CD4-positive, alpha-beta T cell treated with Interleukin-21 for 1 hour (primary cell): ENCODE measurements at places on chromosomes 12 and 14.

DNA sequence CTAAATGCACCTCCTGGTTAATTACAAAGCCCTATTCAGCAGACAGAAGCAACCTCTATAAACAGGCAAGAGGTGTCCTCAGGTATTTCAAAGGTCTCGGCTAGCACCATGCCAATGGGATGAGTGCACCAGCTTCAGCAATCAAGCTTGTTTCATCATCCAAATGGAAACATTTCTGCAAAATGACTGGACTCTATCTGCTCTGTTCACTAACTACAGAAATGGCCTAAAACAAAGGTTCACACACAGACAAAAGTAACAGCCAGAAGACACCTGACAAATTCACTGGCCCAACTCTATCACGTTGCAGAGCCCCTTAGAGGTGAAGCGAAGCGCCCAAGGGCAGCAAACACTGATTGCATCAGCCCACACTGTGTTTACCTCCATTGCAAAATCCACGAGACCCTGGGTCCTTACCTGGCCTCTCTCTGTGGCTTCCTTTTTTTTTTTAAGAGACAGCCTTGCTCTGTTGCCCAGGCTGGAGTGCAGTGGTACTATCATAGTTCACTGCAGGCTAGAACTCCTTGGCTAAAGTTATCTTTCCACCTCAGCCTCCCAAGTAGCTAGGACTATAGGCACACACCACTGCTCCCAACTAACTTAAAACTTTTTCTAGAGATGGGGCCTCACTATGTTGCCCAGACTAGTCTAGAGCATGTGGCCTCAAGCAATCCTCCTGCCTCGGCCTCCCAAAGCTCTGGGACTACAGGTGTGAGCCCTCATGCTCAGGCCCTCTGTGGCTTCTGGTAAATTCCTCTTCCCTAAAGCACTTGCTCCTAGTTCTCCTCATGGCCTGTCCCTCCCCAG lies 8.5 kb upstream of the SYNE3 start:
- no peak for DNase-seq

- no peak for DNase-seq
Observed at GRCh38 chr14:87676814-87677437, 316.1 kb downstream of the GALC start.

- DNase-seq: no peak
Observed at GRCh38 chr12:587132-588023, 75.9 kb downstream of the NINJ2 start.

DNA sequence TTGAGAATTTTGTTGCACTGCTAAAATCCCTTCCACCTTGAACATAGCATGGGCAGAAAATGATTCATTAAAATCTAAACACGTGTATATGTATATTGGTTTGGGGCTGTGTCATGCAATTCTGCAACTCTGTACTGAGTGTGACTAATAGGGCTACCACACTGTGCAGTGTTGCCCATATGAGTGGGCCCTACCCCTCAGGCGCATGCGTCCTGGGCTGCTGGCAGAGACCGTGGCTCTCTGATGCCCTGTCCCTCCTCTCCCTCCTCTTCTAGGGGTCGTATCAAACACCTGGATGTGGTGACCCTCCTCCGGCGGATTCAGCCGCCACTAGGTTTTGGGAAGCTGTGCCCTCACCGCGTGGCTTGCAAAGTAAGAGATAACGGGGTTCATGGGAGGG lies 128.4 kb upstream of the FKBP4 start:
- DNase-seq: no peak

DNA sequence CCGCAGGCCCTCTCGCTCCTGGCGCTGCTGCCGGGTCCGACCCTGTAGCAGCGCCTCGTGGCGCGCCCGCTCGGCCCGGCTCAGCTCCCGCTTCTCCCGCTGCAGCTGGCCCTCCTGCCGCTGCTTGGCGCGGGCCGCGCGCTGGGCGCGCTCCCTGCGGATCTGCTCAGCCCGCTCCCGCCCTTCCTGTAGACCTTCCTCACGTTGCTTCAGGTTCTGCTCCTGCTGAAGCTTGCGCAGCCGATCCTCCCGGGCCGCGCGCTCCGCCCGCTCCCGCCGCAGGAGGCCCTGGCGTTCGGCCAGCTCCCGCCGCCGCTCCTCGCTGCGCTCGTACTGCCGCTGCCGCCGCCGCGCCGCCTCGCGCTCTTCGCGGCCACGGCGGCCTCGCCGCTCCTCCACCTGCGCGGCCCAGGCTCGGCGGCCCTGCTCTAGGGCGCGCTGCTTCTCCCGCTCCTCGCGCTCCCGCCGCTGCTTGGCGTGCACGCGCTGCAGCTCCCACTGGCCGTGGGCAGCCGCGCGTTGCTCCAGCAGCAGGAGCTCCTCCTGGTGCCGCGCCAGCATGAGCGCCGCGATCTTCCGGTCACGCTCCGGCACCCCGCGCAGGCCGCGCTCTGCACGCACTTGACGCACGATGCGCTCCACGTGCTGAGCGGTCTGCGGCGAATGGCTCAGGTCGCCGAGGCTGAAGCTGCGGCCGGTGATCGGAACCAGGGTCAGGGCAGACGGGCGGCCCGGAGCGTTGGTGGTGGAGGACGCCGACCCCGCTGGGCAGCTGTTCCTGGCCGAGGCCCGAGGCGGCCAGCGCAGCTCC lies 2.4 kb downstream of the CCDC177 start:
- DNase-seq: no peak

GRCh38 chr14:54374117-54374884 lies 22.5 kb upstream of the CDKN3 start:
- DNase-seq: no peak

GRCh38 chr12:127172861-127173260 lies 1094.1 kb upstream of the TMEM132C start:
- no peak for DNase-seq

DNA sequence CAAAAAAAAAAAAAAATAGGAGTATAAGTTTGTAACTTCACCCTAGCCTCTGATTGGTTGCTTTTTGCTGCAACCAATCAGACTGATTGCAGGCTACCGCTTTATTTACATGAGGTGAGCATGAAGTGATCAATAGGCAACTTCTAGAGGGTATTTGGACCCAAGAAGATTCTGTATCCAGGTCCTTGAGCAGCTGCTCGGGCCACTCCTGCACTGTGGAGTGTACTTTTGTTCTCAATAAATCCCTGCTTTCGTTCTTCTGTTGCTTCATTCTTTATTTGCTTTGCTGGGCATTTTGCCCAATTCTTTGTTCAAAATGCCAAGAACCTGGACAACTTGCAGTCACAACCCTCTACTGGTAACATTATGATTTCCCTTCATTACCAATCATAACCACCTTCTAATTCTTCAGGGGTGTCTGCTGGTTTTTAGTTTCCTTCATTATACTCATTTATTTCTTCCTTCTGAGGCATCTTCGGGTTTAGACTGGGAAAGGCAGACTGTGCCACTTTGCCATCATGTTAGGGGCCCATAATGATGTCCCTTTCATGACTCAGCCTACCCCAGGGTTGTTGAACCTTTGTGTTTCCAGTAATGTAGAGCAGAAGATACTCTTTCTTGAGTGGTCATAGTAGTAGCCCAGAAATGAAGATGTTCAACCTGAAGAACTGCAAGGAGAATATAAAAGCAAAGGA lies 43.4 kb upstream of the LIMA1 start:
- no peak for DNase-seq

DNA sequence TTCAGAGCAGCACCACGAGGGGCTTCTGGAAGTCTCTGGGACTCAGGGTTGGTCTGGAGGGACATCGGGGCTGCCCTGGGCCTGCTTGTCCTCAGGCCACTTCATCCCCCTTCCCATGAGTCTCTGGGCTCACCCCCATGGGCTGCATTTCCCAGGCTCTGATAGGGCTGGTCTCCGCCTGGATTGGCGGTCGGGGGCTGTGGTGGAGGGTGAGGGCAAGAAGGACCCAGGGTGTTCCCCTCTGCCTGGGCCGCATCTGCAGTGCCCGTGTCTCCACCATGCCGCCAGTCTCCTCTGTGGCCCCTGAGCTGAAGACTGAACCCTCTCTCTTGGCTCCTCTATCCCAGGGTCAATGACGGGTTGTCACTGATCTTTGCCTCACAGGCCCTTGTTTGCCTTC lies 242.1 kb downstream of the ADGRD1 start:
- DNase-seq: no peak

GRCh38 chr14:48452437-48452995 lies 777.1 kb upstream of the MDGA2 start:
- DNase-seq: no peak

DNA sequence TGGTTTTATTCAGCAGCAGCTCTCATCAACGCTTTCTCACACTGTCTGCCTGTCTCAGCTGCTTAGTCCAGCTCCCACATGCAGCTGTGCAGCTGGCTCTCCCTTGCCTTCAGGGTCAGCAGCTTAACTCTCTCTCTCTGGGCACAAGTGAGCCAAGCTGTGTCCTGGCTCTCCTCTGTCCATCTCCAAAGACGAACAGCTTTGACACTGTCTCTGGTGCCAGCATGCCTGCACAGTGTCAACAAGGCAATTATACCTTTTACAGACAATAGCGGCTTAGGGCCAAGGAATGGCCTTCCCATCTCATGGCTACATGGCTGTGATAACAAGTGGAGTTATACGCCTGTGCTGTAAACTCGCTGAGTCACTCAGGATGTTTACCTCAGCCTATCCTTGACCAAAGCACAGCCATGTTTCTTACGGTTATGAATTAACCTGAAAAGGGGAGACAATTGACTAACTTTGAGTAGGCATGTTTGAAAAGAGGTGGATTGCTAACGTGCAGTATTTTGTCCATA lies 38.4 kb upstream of the MANSC4 start:
- DNase-seq: no peak

DNA sequence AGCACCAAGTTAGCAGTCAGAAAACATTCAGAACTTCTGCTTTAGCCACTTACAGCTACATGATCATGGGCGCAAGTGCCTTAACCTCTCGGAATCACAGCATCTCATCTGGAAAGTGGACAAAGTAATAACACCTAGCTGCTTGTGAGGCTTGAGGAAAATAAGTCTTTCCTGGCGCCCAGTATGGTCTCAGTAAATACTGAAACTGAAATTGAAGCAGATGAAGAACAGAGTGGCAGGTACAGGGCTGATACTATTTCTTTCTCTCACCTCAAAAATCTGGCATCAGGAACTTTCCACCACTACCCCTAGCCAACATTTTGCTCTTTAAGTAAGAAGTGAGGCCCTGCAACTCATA lies 129.7 kb upstream of the FUT8 start:
- DNase-seq: no peak

DNA sequence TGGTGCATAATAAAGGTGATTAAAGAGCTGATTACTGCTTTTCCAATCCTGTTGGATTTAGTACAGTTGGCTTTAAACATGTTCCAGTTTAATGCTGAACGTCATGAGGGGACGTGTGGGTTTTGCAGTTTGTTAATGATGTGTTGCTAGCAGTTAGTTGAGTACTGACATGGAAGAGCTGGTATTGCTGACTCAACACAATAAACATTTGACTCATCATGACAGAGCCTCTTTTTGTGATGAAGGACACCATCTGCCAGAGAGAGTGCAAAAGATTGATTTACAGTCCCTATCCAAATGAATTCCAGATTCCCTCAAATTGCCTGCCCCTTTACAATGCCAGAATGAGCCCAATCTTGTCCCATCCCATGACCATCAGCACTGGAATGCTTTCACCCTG lies 346.2 kb upstream of the PRICKLE1 start:
- DNase-seq: no peak

DNA sequence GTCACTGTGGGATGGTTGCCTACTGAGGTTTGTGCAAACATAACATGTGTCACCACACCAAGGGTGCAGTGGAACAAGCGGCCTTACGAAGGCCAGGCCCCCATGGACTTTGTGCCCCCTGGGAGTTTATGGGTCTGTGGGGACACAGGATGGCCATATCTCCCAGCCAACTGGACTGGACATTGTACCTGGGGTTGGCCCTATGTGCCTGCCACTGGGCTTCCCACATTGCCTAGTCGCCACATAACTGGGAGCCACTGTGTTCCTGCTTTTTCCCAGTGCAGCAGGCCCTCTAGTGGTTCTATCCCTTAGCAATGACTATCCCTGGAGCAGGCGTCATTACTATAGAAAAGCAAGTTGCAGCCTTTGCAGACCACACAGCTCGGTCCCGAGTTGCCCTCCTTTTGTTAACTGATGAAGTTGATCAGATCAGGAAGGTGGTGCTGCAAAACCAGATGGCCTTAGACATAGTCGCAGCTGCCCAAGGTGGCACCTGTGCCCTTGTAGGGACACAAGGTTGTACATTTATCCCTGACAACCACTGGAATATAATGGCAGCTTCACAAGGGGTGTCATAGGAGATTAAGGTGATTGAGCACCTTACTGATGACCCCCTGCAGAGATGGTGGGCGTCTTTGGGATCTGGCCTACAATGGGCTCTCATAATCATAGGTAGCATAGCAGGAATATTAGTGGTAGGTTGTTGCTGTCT lies 15.2 kb upstream of the RNASE12 start:
- no peak for DNase-seq

DNA sequence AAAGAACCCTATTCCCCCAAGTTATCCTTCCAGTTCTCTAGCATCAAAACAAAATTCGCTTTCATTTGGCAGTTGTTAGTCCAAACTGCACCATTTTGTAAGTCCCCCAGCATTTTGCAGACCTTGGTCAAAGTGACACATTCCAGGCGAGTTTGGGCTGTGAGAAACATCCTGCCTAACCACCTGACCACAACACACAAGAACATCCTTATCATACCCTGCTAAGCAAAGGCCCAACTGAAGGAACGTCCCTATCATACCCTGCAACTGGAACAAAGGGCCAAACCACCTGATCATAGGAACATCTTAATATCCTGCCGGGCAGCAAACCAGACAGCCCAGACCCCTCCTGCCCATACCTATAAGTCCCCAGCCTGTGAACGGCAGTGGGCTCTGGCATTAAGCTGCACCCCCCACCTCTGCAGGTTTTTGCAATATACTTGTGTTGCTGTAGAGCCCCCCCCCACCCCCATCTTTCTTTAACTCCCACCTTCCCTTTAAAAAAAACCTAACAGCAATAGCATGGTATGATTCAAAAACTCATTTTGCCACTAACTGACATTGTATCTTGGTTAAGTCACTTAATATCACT lies 2.7 kb downstream of the PCNX4 start:
- peak; percentile 21 for DNase-seq

DNA sequence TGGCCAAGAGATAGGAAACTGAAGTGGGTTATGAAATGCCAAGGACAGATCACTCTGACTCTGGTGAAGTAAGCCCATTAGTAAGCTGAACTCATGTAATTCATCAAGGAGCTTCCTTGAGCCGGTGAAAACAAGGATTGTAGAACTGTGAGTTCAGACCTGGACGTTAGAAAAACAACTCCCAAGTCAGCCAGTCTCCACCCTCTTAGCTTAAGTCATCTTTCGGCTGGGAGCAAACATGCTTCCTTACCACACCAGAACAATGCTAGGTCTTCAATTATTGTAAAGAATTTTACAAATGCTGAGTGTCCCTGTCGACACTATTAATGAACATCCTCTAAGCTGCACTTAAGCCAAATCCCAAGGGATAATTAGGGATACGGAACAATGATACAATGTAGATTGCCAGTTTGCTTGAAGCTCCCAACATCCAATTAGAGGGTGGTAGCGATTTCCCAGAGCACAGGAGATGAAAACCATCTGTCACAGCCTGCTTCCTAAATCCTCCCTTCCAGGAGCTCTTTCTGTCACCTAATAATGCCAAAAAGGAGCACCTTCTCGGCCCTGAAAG lies 45.7 kb upstream of the VASH1 start:
- no peak for DNase-seq
